Bronchial epithelial cell (primary cell): ENCODE measurements at places on chromosomes 12 and 14.

- DNase-seq, result no peak
Observed at GRCh38 chr14:38835874-38836273, 267.2 kb downstream of the SEC23A start.

GRCh38 chr12:111761099-111761498 lies 5.6 kb upstream of the ALDH2 start:
- no peak for DNase-seq

GRCh38 chr12:56658921-56659320 lies 13.1 kb upstream of the ATP5F1B start:
- no peak for DNase-seq

- DNase-seq, result no peak
Observed at GRCh38 chr14:91957876-91958313, 10.4 kb upstream of the FBLN5 start.

DNA sequence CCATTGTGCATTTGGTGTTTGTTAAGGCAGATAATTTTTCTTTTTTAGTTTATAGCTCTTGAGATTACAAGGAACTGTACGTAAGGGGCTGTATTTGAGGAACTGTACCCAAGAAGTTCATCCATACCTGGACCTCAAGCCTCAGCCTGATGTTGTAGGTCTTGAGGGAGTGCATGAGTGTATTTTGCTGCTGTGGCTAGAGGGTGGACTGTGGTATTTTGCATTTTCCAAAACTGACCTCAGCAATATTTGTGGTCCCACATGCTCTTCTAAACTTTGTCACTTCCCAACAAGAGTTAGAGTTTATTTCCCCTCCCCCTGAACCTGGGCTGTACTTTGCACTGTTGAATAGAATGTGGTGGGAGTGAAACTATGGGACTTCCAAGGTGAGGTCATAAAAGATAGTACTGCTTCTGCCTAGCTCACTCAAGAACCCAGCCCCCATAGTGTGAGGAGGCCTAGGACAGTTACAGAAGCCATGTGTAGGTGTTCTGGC lies 42.2 kb upstream of the FBXO33 start:
- DNase-seq, result no peak

GRCh38 chr12:124566997-124567672 lies at the start of gene NCOR2:
TSS of gene NCOR2 (minus strand) at chr12:124567612. CDS start at chr12:124495251, 72,361 bp downstream.
- DNase-seq, result no peak

DNA sequence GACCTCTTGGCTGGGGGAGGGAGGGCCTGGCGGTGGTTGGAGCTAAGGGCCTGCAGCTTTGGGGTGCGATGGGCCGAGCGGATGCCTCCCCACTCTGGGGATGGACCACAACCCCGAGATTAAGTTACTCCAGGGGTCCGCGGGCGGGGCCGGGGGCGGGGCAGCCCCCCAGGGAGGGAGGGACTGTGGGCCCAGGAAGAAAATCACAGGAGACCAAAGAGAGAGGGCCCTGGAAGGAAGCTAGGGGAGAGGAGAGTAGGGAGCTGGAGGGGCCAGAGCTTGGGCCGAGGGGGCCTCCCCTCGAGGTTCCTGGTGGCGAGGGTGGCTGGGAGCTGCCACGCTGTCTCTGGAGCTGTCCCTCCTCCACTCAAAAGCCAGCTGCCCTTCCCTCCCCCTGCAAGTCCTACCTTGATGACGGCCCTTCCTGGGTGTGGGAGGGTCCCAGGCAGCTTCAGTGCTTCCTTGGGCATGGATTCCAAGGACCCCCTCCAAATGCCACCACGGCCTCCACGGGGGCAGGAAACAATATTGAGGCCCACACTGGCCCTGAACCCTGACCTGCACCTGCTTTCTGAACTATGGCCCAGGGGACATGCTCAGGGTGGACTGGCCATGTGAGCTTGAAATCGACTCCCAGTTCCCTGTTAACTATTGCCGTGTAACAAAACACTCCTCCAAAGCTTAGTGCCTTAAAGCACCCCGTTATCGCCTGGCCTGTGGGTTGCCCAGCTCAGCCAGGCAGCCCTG lies 610 bp upstream of the NUDT14 start:
- no peak for DNase-seq
